Fibroblast of skin of scalp (primary cell): ENCODE measurements at places on chromosomes 2 and 18.
A peak's percentile ranks its signal among the peaks of the same experiment; 100 is the strongest.

- peak; percentile 23 for DNase-seq
These were observed 130.6 kb upstream of the OTX1 start for GRCh38 chr2:62920070-62920469.

DNA sequence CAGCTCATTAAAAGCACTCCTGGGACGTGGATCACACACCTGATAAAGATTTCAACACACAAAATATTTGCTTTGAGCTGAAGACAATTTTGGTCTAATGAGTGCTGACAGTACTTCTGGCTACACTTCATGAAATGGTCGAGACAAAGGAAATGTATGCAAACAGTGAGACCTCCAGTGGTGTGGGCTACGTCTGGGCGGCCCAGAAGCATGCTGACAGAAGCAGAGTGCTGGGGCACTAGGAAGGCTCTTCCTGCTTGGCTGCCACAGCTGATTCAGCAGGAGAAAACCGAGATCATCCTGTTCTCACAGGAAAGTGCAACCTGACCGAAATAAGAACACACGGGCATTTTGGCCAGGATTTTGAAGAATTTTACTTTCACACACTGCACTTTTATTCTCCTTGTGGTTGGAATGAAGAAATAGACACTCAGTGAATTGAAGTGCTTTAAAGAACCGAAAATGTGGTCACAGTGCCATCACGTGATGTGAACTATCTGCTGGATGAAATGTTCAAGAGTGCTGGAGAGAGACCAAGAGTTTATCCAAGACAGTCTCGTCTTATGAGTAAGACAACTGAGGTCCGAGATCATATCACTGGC is 149.5 kb downstream of the CCBE1 start:
- DNase-seq = peak; percentile 90

DNA sequence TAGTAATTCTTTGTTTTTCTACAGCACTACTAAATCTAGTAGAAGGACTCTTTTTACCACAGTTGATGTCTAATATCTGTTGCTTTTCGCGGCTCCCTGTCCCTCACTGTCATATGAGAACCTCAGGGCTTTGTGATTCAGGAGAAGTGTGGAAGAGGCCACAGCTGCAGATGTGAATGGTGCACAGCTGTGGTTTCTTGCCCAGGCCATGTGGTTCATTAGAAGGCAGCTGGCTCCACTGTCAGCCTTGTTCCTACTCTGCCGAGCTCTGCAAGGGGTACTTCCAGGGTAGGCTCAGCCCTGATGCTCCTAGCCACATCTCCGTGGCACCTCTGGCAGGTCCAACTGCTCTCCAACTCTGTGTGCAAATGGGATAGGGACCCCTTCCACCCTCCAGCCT is 83.9 kb downstream of the APOB start:
- no peak for DNase-seq

DNA sequence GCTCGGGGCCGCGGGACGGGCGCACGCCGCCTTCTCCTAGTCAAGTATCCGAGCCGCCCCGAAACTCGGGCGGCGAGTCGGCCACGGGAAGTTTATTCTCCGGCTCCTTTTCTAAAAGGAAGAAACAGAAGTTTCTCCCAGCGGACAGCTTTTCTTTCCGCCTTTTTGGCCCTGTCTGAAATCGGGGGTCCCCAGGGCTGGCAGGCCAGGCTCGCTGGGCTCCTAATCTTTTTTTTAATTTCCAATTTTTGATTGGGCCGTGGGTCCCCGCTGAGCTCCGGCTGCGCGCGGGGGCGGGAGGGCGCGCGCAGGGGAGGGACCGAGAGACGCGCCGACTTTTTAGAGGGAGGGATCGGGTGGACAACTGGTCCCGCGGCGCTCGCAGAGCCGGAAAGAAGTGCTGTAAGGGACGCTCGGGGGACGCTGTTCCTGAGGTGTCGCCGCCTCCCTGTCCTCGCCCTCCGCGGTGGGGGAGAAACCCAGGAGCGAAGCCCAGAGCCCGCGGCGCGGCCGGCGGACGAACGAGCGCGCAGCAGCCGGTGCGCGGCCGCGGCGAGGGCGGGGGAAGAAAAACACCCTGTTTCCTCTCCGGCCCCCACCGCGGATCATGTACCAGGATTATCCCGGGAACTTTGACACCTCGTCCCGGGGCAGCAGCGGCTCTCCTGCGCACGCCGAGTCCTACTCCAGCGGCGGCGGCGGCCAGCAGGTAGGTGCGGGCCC is 617 bp downstream of the FOSL2 start:
- peak; percentile 70 for DNase-seq

DNA sequence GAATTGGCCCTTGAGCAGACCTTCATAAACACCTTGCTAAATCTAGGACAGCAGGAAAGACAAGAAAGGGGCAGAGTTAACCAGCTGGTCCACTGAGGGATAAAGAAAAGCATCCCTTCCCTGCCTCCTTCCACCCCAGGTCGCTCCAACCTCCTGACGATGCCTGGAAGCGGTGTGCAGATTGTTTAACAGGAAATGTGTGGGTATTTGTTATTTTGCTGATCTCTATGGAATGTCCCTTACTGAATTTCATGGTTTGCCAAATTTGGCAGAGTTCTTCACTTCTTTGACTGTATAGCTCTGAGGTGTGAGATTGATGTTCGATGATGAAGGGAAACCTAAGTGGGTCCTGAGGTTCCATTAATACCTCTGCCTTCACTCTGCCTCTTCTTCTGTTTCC is 72.9 kb downstream of the MAP3K20 start:
- peak; percentile 52 for DNase-seq

DNA sequence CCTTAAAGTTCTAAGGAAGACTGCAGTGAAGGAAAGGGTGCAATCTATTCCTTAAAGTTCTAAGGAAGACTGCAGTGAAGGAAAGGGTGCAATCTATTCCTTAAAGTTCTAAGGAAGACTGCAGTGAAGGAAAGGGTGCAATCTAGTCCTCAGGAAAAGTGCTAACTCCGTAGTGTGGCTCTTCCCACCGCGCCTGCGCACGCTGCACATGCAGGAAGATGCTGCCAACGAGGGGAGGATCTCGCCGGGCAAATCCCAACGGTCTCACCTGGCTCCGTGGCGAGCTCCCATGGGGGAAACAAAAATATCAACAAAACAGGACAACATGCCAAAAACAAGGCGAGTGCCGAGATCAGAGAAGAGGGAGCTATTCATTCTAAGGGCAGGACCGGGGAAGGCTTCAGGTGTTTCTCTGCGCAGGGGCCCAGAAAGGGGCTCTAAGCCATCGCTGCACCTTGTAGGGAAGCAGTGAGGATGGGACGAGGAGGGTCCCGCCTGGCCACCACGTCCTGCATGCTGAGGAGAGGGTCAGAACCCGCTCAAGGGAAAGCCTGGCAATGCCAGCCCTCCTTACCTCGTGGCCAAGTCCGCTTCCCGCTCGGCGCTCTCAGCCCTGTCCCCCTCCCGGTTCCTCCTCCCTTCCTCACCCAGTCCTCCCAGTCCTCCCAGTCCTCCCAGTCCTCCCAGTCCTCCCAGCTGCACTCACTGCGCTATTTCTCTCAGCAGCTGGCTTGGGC is 24.5 kb downstream of the TIMM21 start:
- no peak for DNase-seq

GRCh38 chr2:194826241-194826640 is 830.8 kb upstream of the SLC39A10 start:
- peak; percentile 54 for DNase-seq

- DNase-seq = no peak
These were observed 305.4 kb upstream of the RND3 start for GRCh38 chr2:150792780-150793300.

DNA sequence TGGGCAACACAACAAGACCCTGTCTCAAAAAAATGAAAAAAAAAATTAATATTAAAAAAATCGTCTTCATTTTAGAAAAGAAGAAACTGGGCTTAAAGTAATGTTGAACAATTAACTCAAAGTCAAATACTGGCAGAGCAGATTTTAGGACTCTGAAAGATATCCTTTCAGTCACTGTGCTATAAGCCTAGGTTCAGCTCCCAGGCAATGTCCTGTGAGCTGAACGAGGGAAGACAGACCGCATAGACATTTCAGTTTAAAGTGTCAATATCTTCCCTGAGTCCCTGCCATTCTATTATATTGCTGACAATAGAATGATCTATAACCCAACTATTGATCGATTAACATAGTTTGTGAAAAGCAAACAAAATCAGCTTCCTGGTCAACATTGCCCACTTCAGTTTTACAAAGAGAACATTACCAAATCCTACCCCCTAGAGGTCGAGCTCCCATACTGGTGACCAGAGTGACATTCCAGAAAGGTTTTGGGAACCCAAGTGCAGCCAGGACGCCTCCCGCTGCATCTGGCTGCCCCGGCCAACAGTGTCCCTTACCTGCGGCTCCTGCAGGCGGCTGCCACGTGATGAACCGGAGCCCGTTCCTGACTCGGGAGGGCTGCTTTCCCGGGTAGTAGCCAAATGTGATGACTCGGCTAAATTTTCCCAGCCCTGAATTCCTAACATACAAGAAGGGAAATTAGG is 639 bp downstream of the MRO start:
- peak; percentile 21 for DNase-seq

DNA sequence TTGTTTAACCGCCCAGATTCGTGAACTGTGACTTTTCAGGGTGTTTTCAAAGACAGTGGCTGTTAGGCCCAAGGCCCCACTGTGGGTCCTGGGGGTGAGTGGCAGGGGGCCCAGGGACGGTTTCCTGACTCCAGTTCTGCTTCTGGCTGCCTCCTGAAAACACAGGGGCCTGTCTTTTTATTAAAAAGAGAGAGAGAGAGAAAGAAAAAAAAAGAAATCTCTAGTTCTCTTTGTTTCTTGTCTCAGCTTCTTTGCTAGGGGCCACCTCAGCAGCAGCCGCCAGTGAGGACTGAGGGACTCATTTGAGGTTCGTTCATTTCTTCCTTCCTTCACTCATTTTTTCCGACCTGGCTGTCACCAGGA is 15.4 kb upstream of the E2F6 start:
- no peak for DNase-seq

DNA sequence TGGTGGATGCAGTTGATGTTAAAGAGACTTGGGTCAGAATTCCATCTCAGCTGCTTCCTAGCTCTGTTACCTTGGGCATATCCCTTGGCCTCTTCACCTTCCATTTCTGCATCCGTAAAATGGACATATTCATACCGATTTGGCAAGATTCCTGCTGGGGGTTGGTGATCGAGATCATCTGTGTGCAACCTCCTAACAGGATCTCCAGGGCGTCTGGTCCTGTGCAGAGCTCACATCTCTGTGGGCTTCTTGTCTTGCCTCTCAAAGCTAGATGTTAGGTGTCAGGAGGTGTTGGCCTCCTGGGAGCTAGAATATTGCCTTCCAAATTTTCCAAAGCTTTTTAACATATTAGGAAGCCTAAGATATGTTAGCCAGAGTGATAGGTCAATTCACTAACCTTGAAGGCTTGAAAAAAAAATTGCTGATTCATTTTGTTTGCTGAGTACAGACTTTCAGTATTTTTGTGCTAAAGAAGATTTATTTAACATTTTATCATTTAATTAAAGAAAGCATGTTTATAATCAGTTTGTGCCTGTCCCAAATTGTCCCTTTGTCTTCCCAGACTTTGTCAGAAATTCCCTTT is 69.7 kb upstream of the ZNF516 start:
- DNase-seq = peak; percentile 16

DNA sequence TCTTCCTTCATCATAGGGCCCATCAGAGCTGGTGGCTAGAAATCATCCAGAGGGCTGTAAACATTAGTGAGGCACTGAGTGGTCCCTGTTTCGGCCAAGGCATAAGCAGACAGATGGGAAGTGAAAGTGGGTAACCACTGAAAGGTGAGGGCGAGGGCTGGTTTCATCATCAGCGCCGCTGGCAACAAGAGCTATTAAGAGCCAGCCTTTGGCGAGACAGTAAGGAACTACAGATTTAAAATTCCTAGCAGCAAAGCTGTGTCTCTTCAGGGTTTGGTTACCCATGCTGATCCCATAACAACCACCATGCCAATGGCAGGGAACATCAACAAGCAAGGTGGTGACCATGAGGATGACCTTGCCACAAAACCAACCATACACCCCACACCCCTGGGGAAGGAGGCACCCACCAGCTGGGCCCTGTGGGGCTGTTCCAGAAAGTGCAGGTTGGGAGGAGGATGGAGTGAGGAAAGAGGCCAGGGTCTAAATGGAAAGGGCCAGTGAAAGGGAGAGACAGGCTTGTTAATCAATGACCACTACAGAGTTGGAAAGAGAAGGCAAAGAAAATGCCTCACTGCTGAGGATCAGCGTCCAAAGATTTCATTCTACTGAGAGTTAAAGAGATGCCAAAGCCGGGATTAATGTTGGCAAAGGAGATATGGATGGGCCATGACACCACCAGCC is 9.0 kb upstream of the SLC20A1 start:
- DNase-seq = no peak

DNA sequence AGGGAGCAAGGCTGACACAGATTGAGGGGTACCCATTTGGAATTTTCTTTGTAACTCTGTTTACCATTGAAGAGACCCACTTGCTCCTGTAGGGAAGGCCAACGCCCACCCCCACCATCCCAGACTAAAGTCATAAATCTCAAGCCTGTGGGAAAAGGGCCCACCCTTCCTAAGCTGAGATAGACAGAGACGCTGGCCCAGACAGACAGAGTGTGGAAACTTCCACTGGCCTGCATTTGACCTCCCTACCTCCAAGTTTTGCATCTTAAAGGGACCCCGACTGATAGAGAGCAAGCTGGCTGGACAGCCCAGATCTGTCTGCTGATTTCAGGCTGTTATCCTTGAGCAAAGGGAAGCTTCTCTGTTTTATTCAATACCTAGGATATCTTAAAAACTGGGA is 48.2 kb upstream of the SLC14A2 start:
- DNase-seq = peak; percentile 62

- no peak for DNase-seq
These were observed 129.8 kb downstream of the NCK2 start for GRCh38 chr2:105874466-105874865.

DNA sequence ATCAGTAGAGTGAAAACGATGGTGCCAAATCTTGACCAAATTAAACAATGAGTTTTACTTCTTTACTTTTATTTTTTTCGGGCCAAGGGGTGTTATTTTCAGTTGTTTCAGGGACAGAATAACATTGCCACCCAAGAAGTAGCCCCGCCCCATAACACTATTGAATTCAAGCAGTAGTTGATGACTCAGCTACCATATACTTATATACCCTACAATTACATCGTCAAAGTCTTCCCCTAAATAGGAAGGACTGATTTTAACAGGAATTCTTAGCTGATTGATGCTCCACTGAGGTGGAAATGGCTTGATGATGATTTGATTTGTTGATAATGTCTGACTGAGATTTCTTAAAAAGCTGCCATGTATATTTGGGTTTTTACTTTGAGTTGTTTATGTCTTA is 24.7 kb downstream of the LYPD6B start:
- DNase-seq = no peak

- DNase-seq = peak; percentile 35
These were observed 35.8 kb upstream of the SCLY start for GRCh38 chr2:238024986-238025385.

DNA sequence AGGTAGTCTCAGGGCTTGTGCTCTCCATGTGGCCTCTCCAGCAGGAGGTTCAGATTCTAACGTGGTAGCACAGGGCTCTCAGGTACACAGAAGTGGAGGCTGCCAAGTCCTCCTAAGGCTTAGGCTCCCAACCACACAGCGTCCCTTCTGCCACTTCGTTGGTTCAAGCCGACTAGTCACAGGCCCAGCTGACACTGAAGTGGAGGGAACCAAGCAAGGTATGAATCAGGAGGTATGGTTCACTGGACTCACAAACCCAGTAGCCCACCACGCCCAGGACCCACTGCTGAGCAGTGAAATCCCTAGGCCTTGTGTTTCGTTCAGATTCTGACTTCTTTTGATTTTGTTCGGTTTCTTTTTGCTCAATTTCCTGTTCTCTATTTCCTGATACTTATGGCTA is 46.0 kb upstream of the SEC11C start:
- DNase-seq = no peak

GRCh38 chr2:160630801-160631590 is 137.4 kb upstream of the RBMS1 start:
- no peak for DNase-seq
